GM20000 (cell line): ENCODE measurements at places on chromosomes 7 and 10.

DNA sequence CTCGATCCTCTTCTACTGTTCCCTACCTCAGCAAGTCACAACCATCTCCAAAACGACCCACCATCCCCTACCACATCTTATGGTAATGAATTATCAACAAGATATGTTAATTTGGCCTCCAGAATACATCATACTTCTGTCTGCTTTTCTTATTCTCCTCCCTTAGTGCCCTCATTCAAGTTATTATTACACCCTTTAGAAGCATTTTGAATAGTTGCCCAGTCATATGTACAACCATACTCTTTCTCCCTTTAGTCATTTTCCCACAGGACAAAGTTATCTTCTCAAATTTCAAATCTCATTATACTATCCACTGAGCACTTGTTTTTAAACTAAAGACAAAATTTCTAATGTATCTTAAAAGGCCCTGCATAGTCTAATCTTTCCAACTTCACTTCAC is 71.0 kb downstream of the GNAT3 start:
- DNase-seq: no peak

GRCh38 chr7:130689683-130690082 is 3.3 kb upstream of the TSGA13 start:
- DNase-seq: no peak

DNA sequence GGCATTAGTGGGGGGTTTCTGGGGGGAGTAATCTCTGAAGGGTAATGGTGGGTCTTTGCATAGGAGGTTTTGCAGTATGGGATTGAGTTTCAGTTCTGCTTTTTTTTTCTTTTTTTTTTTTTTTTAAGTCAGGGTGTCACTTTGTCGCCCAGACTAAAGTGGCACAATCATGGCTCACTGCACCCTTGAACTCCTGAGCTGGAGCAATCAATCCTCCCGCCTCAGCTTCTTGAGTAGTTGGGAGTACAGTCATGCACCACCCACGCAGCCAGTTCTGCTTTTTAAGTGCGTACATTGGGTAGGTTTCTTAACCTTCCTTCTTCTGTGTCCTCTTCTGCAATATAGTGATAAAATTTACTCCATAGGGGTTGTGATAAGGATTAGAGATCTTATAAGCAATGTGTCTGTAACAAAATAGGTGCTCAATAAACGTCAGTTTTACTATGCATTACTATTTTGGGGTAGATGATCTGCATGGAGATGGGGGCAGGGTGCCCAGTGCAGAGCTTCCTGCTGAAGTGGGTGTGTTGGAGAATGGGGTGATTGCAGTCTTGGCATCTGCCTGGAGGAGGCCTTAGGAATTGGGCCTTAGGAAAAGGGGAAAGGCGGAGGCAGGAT is 9.6 kb downstream of the KAZALD1 start:
- no peak for DNase-seq

GRCh38 chr7:50228148-50228547 is 76.4 kb upstream of the IKZF1 start:
- DNase-seq: no peak
